Stimulated activated CD4-positive, alpha-beta T cell treated with anti-CD3 and anti-CD28 coated beads, Interleukin-4, amount 100 ng/mL, for 24 hours (primary cell): ENCODE measurements at places on chromosomes 4 and X.
A peak's percentile ranks its signal among the peaks of the same experiment; 100 is the strongest.

GRCh38 chr4:128454881-128455280 lies 167.3 kb upstream of the PGRMC2 start:
- DNase-seq, result no peak

DNA sequence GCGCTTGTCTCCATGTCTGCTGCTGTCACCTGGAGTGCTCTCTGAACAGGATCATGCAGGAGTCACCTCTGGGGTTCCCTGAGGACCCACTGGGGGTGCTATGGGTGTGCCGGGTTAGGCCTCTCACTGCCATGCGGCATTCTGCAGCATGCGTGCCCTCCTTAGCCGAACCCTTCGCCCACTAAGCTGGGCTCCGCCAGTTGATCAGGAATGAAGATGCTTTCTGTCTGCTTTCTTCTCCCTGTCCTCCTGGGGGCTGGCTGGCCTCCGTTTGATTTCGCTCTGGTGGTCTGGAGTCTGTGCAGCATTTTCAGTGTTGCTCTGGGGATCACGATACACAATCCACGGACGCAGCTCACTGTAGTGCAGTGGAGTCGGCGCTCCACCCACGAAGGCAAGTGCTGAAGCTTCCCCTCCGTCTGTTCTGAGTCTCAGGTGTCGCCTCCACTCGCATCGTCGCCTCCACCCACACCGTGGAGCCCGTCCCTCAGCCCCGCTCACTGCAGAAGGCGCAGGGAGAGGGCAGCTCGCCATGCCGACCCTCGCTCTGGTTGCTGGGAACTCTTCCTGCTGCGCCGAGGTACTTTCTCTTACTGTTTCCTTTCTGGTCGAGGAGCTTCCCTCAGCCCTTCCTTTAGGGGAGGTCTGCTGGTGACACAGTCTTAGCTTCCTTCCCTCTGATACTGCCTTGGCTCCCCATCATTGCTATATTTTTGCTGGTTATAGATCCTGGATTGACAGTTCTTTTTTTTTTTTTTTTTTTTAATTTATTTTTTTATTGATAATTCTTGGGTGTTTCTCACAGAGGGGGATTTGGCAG lies 29.2 kb downstream of the LETM1 start:
- DNase-seq, result no peak

GRCh38 chrX:23788521-23788920 lies 5.5 kb downstream of the SAT1 start:
- DNase-seq, result no peak

DNA sequence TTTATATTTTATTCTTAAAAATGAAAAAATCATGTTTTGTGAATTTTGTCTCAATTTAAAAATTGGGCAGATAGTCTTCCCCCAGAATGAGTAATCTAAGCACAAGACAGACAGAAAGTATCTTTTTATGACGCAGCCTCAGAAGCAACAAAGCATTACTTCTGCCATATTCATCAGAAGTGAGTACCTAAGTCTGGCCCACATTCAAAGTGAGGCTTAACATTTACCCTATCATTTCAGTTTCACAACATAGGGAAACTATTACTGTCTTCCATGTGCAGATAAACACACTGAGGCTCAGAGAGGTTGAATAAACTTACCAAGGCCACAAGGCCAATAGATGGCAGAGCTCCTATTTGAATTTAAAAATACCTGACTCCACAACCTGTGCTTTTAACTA lies 4.4 kb upstream of the PRDX4 start:
- peak; percentile 9 for DNase-seq

DNA sequence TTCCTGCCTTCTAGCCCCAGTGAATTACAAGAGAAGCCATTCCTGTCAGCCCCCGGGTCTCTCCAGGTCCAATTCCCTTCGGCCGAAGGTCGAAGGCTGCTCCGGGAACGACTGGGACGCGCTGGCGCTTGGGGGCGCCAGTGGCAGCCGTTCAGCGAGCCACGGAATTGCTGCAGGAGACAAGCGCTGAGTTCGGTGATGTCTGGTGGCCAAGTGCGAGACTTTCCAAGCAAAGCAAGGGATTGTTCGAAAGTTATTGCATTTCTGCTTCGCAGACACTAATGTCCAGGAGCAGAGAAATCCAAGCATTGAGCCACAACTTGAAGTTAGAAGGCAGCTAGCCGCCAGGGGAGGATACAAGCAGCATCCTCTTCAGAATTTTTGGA lies 1.1 kb upstream of the DKK2 start:
- DNase-seq, result no peak

DNA sequence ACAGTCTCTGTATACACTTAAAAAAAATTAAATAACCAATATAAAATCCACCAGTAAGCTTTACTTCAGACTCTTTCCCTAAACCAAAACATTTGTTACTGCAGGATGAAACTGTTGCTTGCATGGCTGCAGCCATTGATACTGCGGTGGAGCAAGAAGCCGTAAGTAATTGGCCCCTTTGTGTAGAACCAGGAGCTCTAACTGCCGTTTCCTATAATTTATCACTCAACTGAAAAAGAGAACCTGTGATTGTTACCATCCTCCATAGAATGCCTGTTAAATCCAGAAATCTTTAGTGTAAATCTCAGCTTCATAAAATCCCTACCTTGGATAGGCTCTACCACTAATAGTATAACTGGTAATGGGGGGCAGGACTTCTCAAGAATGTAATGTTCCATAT lies 62.6 kb downstream of the KIF4A start:
- DNase-seq, result no peak

- DNase-seq, result no peak
These were observed 1.3 kb downstream of the HTR2C start for GRCh38 chrX:114584983-114585842.

DNA sequence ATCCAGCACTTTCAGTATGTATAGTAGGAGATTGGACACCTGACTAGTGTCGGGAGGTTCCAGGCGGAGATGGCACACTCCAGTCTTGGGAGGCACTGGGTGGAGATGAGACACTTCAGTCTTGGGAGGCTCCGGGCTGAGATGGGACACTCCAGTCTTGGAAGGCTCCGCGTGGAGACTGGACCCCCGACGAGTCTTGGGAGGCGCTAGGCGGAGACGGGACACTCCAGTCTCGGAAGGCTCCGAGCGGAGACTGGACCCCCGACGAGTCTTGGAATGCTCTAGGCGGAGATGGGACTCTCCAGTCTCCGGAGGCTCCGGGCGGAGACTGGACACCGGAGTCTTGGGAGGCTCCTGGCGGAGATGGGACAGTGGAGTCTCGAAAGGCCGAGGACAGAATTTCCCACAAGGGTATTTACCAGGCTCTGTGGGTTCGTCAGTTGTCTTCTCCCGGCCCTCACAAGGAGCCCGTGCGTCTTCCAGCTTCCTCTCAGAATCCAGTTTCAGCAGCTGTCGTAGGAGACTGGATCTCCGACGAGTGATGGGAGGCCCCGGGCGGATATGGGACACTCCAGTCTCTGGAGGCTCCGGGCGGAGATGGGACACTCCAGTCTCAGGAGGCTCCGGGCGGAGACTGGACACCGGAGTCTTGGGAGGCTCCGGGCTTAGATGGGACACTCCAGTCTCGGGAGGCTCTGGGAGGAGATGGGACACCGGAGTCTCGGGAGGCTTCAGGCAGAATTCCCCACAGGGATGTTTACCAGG lies 952 bp downstream of the FAM47A start:
- DNase-seq, result no peak

GRCh38 chrX:1904663-1905218 lies 289.9 kb downstream of the ASMT start:
- DNase-seq, result no peak

- no peak for DNase-seq
These were observed 192.8 kb downstream of the DCTD start for GRCh38 chr4:182724414-182724813.

DNA sequence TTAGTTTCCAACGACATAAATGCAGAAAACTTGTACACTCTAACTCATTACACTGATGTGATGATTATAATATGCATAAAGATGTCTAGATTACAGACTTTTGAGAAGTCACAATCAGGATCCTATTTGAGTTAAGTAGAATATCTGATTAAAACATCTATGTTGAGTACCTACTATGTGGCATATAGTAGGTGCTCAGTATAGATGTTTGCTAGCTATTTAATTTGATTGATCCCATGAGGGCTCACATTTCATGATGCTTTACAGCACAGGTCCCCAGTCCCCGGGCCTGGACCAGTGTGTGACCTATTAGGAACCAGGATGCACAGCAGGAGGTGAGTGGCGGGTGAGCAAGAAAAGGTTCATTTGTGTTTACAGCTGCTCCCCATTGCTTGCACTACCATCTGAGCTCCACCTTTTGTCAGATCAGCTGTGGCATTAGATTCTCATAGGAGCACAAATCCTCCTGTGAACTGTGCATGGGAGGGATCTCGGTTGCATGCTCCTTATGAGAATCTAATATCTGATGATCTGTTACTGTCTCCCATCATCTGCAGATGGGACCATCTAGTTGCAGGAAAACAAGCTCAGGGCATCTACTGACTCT lies 33.0 kb upstream of the CXCL8 start:
- no peak for DNase-seq

DNA sequence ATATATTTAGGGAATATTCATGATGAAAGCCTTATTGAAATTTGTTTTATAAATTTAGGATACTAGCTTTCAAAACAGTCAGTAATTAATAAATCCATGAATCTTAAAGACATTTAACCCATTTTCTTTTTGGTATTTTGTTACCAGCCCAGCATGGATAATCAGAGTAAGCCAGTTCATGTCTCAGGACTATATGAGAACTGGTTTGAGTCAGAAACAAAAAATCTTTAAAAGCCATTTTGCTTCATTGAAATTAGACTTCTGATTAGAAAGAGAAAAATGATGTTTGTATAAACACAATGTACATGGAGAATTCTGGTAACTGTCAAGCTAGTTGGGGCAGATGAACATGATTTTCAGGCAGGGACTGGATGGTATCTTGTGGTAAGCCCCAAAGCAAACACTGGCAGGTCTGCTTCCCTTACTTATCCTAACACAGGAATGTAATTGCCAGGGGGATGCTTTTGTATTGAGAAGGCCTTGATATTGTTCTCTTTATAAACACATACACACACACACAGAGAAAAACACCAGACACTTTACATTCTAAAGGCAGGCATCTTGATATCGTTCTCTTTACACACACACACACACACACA lies 9.4 kb downstream of the ARHGAP10 start:
- no peak for DNase-seq

DNA sequence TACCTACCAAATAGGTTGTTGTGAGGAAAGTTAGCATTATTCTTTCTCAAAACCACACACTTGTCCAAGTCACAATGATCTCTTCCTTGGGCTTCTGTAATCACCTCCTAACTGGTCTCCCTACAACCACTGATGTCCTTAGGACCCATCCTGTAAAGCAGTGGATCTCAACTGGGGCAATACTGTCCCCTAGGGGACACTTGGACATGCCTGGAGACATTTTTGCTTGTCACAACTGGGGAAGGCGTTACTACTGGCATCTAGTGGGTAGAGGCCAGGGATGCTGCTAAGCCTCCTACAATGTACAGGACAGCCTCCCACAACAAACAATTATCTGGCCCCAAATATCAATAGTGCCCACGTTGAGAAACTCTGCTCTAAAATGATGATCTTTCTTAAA lies 118.7 kb upstream of the AP1S2 start:
- DNase-seq, result no peak

DNA sequence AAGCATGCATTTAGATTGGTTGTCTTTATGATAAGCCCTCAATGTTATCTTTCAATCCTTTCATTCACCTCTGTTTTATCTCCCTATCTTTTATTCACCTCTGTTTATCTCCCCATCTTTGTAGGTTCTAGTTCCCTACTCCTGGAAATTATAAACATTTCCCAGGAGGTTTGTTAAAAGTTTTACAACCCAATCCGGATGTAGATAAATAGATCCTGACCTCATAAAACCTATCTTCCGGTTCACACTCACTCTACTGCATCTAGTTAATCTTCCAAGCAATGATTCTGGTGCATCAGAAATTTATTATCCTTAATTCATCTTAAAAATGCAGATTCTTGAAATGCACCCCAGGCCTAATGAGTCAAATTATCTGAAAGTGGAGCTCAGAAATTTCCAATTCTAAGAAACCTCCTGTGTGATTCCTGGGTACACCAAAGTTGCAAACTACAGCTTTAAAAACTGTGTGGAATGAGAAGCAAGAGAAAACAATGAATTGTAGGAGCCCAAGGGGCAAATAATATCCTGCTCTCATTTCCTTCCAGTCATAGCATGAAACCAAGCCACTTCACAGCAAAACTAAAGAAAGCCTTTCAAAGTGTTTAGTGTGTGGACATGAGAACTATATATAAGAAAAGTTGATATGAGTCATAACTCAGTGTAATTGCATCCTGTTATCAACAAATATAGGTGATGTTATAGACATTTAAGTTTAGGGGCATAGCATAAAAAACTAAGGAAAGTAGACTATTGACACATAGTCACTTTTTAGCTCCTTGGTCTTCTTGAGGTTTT lies 51.1 kb upstream of the UGT8 start:
- no peak for DNase-seq

GRCh38 chr4:96471956-96472867 lies 632.3 kb downstream of the PDHA2 start:
- DNase-seq, result no peak

- no peak for DNase-seq
These were observed 913.9 kb upstream of the NDST4 start for GRCh38 chr4:116027311-116027710.

DNA sequence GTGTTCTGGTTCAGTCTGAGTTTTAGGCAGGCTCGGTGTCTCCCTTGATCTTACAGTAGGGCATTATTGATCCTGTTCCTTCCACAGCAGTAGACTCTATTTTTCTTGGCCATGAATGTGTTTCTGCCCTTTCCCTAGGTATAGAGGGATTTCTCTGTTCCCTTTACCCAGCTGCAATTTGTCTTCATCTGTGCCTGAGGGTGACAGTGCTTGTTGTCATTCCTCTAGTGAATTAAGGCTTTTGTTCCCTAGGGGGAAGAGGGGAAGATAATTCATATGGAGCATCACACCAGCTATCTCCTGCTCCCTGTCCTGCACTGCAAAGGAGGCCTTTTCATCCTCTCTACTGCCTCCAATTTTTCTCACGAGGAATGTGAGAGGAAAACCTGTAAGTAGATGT lies 39.7 kb upstream of the CXorf51A start:
- DNase-seq, result no peak

GRCh38 chrX:154411981-154412340 lies 622 bp downstream of the TAFAZZIN start:
- peak; percentile 59 for DNase-seq

DNA sequence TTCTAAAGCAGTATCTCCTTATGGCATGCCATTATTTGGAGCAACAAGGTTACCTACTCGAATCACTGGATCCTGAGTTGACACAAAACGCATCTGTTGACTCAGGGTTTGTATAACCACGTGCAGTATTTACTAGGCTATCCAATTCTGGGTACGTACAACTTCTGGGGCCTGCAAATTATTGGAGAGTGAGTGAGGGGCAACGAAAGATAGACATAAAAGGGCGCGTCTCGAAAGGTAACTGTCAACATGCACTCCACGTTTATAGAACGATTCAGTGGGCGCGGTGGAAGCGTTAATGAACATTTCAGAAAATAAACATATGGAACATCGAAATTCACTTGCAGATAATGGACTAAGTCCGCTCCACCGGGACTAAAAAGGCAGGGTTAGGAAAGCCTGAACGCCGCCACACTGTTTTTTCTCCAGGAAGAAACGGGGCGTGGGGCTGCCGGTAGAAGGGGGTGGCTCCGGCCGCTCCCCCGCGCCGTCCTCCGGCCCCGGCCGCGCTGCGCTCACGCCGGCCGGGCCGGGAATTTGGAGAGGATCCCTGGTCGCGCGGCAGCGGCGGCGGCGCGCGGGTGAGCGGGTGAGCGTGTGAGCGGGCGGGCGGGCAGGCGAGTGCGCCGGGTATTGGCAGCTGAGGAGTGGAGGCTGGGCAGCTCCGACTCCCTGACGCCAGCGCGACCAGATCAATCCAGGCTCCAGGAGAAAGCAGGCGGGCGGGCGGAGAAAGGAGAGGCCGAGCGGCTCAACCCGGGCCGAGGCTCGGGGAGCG lies at the start of gene SMAD1:
Gene SMAD1, plus strand, starts transcription at position 690 of the 778 bp plus-strand sequence. CDS start 32,761 bp downstream, outside the sequence.
- peak; percentile 43 for DNase-seq
